Omental fat pad (tissue), 4 donors: ENCODE measurements at places on chromosomes 4 and X. TPM values are rescaled to one million over a fixed set of nuclear protein-coding genes. Genes with fewer than 3 reads are reported as not detected.

GRCh38 chrX:41043674-41044345 lies 41.4 kb upstream of the USP9X start:
- no peak for DNase-seq

DNA sequence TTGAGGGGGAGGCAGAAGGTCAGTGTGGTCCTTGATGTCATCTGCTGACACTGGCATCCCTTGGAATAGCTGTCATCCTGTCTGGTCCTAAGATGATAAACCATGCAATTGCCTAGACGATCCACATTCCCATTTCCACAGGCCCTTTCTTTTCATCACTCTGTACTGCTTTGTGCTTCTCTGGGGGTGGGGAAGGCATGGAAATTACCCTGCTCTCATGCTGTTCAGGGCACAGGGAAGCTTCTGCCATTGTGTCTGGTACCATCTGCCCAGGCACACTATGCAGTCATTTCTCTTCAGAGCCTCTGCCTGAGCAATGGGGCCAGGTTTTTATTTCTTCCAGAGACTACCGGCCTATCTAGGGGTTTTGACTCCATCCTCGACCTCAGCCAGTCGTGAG lies 49.7 kb upstream of the ELOVL6 start:
- no peak for DNase-seq

The C4orf46 gene
- total RNA-seq: 3.2 TPM

- no peak for DNase-seq
Observed at GRCh38 chr4:170736710-170737109, 647.0 kb upstream of the AADAT start.

DNA sequence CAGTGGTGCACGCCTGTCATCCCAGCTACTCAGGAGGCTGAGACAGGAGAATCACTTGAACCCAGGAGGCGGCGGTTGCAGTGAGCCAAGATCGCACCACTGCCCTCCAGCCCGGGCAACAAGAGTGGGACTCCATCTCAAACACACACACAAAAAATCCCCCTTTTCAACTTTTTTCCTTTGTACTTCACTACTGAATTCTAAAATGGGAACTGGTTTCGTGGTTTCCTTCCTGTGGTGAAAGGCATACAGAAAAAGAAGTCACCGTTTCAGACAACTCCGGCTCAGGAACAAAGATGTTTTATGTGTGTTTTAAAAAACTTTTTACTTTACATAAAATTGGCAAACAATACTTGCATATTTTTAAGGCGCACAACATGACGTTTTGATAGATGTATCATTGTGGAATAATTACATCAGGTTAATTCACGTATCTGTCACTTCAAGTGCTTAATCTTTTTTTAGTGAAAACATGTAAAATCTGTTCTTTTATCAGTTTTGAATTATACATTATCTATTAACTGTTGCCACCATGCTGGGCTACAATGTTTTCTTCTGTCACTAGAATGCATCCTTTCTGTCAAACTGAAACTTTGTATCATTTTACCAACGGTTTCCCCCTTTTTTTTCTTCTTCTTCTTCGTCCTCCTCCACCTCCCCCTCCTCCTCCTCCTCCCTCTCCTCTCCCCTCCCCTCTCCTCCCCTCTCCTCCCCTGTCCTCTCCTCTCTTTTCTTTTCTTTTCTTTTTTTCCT lies 186.0 kb downstream of the CRLF2 start:
- DNase-seq: no peak

DNA sequence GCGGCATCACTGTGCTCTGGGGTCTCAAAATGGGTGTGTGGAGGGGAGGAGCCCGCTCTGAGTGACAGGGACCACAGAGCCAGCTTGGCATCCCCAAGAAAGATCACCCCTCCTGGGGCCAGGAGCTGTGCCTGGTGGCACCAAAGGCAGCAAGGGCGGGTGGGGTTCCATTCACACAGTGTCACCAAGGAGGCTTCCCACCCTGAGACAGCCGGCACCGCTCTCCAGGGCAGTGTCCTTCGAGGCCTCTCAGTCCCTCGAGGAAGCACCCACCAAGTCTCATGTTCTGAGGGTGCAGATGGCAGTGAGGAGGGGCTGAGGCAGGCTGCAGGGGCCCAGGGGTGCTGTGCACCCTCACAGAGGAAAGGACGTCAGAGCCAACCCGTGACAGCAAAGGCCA lies 44.0 kb upstream of the MAN2B2 start:
- DNase-seq: no peak

GRCh38 chr4:183248201-183248600 lies 71.9 kb downstream of the CLDN22 start:
- no peak for DNase-seq

- DNase-seq: no peak
Observed at GRCh38 chr4:181150191-181150590, 1093.0 kb upstream of the TENM3 start.

DNA sequence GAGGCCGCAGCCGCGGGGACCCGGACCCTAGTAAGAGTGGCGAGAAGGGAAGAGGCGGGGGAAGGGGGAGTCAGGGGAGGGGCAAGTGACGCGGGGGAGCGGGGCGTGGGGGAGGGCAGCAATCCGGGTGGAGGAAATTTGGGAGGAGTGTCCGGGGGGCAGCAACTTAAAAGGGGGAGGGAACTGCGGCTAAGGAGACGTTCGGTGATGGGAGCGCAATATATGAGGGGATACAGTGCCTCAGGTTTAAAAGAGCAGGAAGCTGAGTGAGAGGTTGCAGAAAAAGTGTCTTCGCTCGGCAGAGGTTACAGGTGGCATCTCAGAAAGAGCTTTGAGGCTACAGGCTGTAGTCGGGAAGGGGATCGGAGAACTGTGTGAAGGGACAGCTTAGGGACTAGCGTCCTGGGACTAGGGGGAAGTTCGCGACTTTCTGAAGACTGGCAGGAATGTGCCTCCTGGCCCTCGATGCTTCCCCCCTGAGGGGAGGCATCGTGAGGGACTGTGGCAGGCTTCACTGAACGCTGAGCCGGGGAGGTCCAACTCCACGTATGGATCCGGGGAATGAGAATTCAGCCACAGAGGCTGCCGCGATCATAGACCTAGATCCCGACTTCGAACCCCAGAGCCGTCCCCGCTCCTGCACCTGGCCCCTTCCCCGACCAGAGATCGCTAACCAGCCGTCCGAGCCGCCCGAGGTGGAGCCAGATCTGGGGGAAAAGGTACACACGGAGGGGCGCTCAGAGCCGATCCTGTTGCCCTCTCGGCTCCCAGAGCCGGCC lies 519 bp downstream of the FOXO4 start:
- DNase-seq: no peak

DNA sequence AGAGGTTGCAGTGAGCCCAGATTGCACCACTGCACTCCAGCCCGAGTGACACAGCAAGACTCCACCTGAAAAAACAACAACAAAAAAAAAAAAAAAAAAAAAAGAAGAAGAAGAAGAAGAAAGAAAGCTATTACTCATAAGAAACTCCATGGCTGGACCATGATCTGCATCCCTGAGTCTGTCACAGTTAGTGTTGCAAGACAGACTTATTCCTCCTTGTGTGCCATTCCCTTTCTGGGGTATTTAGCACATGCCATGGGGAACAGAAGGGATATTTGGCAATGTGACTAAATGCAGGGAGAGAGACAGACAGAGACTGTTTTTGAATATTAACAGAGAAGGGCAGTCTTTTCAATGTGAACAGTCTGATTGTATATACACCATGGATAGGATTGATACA lies 16.7 kb upstream of the PDS5A start:
- DNase-seq: no peak

The SSX4 gene
- not detected for total RNA-seq

DNA sequence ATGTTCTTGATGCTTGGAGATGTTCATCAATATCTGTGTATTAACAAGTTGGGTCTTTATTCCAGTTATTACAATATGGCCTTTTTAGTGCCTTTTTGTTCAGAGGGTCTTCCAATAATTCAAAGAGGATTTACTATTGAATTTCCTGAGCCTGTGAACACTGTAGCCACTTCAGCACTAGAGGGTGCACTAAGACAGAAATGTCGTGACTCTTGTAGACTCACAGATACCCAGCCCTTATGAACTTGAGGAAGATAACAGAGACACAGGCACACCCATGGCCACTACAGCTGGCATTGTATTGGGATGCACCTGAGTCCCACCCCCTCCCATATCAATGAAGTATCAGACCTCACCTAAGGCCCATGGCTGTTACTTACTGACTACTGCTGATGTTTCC lies 54.4 kb upstream of the ACTRT1 start:
- DNase-seq: no peak

- DNase-seq: no peak
Observed at GRCh38 chr4:105679186-105679585, 29.3 kb downstream of the INTS12 start.

The VCX3A gene
- total RNA-seq: not detected

The PYURF gene
- total RNA-seq: 78.5 TPM

- no peak for DNase-seq
Observed at GRCh38 chr4:70670332-70671014, 4.2 kb upstream of the JCHAIN start.

DNA sequence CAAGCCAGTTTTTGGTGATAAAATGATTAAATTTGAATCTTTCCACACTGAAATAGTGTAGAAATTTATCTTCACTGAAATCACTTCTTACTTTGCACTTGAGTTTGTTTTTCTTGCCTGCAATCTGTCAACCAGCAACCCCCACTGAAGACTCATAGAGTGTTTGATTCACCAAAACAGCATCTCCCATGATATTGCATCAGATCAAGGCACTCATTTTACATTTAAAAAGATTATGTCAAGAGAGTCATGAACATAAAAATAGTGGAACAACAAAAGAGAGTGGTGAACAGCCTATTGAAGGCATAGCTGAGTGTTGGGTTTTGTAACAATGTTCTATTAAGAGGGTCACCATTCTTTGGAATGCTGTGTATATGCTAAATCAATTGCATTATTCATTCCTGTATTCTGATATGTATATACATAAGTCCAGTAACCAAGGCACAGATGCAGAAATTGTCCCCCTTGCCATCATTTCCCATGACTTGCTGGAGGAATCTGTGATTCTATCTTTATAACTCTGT lies 1934.9 kb downstream of the ARAP2 start:
- DNase-seq: no peak

DNA sequence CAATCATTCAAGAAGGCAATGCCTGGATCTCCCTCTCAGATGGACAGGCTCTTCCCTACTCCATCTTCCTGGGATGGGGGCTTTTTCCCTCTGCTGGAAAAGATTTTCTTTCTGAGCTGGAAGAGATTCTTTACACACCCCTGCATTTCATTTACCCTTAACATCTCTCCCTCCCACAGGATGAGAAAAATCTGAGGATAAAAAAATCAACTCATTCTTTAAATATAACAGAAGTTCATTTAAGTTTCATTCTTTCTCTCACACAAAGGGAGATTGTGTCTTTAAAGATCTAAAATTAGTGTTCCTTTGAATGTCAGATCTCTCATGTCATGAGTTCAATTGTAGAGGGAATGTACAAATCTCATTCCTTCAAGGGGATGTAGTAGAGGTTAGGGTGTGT lies 109.0 kb downstream of the ZNF518B start:
- DNase-seq: no peak

DNA sequence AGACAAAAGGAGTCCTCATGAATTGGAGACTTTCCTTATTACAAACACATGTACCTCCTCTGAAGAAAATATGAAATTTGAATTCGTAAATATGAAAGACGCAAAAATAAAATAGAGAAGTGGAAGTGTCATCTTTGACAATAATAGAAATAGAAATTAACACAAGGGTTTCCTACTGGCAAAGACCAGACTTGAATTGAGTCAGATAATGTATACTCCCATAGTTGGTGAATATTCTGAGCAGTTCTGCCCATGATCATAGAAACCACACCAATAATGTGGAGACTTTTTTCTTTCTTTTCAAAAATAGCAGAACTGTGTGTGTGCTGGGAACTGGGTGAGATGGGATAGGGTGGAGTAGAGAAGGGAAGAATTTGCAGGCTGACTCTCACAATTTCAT lies 277.7 kb upstream of the TET2 start:
- DNase-seq: no peak

- DNase-seq: no peak
Observed at GRCh38 chr4:3337811-3338210, 45.0 kb downstream of the RGS12 start.
